ENCODE measurements at places on chromosomes 11 and 22.

DNA sequence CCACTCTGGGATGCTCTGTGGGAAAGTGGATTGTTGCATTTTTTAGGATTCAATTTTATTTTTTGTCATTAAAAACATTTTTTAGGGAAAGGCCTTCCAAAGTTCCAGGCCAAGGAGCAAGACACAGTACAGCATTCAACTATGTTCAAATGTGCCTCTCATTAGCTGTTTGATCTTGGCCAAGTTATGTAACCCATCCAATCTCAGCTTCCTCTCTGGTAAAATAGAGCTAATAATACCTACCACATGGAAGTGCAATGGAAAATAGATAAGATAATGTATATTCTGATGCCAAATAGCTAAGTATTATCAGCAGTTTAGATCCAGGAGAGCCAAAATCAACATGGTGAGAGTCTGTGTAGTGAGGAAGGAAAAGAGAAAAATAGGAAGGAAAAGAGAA, 220.3 kb upstream of the SESN3 start:
- no peak for DNase-seq

DNA sequence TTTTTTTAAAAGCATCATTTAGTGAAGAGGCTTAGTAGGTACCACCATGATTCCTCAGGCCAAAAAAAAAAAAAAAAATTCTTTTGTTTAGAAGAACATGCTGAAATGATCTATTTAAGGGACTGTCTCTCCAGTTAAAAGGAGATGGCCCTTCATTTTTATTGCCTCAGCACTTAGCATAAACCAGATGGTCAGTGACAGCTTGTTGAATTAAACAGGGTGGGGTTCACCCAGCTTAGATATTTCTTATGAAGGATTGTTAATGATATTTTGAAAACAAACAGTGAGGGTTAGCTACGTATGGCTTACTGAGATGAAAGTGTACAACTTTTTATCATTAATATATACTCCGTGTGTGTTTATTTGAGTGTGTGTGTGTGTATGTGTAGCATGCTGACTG, 203.7 kb downstream of the FAM181B start:
- no peak for DNase-seq

GRCh38 chr11:48049036-48049435, 68.7 kb downstream of the PTPRJ start:
- DNase-seq = peak; percentile 36

GRCh38 chr11:108167624-108168023, 46.3 kb downstream of the ACAT1 start:
- no peak for DNase-seq

DNA sequence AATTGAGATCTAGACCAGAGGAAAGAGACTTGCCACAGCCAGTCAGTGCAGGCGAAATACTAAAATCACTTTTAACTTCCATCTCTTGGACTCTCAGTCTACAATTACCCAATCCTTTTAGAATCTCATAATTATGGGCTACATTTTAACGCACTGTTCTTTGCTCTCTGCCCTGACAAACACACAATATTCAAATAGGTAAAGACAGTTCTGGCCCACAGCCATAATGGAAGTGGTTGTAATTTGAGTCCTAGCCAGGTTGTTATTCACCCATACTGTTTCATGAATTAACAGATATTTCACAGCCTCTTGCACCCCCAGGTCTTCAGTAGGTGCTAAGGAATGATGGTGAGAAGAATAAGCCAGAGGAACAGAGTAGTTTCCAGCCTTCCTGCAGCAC, 830 bp downstream of the C11orf97 start:
- no peak for DNase-seq

- DNase-seq = no peak
Observed at GRCh38 chr11:24560324-24560723, 63.5 kb downstream of the LUZP2 start.

- no peak for DNase-seq
Observed at GRCh38 chr11:74909385-74909784, 39.5 kb downstream of the XRRA1 start.

DNA sequence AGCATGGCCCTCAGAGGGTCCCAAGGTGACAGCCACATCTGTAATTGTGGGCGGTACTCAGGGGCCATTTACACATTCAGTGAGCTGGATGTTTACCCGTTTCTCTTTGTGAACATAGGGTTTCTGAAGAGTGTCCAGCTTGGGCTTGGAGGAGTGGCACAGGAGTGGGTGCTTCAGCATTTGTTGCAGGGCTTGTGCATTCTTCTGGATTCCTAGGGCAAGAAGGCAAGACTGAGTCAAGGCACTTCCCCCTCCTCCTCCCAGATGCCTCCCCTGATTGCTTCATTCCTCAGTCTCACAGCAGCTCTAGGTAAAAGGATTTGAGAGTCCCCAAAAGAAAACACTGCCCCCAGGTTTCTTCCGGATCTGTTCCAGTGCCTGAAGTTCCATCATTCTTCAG, 95.4 kb downstream of the RNF169 start:
- DNase-seq = no peak

- DNase-seq = peak; percentile 67
Observed at GRCh38 chr11:119483341-119483880, 60.4 kb upstream of the THY1 start.

DNA sequence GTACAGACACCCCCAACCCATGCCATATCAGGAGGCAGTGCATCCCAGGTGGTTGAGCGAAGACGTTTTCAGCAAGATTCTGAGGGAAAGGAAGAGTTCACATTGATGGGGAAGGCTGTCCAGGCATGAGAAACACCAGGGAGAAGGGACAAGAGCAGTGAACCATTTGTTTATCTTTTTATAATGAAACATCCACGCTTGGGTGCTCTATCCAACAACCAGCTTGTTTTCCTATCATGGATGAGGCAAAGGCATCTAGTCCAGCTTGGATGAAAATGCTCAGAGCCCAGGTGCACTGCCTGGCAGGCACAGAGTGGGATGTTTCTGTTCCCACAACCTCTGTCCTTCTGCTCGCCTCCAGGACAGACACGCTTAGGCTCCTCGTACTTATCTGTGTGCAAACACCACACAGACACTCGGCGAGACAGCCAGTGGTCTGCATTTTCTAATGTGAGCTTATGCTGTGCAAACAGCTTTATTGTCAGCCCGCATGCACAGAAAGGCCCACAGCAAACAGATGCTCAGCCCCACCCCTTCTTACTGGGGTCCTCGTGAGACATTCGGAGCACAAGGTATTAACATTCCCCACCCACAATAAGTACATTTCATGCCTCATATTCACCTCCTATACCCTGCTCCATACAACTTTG, 45.4 kb upstream of the NTM start:
- no peak for DNase-seq

GRCh38 chr11:130865774-130866114, 50.5 kb downstream of the SNX19 start:
- no peak for DNase-seq

GRCh38 chr22:24247011-24247507, 2.2 kb upstream of the GGT5 start:
- DNase-seq = no peak

DNA sequence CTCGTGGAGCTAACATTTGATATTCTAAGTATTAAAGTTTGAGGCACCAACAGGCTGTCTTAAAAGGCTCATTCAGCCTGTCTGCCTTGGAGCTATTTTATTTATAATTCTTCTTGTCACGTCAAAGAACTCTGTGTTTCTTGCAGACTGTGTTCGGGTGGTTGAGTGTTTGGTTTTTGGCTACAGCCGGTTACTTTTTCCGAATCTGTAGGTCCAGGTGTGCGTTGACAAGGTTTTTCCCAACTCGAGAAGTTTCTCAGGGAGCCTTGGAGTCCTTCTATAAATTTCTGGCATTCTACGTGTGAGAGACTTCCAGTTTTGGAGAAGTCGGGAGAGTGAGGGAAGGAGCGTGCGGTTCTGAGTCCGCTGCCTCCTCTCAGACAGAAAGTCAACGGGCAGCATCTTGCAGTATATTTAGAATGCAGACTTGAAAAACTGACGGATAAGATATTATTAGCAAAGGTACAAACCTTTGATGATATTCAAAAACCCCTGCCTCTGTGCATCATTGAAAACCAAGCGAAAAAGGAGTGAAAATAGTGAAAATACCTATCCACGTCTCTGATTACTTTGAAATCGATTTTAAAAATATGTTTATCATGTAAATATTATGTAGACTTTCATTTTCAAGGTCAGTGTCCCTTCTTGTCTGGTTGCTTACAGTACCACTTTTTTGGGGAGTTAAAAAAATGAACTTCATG, 85.2 kb upstream of the PPARA start:
- peak; percentile 15 for DNase-seq

GRCh38 chr22:19122752-19123492, 710 bp upstream of the DGCR2 start:
- no peak for DNase-seq

DNA sequence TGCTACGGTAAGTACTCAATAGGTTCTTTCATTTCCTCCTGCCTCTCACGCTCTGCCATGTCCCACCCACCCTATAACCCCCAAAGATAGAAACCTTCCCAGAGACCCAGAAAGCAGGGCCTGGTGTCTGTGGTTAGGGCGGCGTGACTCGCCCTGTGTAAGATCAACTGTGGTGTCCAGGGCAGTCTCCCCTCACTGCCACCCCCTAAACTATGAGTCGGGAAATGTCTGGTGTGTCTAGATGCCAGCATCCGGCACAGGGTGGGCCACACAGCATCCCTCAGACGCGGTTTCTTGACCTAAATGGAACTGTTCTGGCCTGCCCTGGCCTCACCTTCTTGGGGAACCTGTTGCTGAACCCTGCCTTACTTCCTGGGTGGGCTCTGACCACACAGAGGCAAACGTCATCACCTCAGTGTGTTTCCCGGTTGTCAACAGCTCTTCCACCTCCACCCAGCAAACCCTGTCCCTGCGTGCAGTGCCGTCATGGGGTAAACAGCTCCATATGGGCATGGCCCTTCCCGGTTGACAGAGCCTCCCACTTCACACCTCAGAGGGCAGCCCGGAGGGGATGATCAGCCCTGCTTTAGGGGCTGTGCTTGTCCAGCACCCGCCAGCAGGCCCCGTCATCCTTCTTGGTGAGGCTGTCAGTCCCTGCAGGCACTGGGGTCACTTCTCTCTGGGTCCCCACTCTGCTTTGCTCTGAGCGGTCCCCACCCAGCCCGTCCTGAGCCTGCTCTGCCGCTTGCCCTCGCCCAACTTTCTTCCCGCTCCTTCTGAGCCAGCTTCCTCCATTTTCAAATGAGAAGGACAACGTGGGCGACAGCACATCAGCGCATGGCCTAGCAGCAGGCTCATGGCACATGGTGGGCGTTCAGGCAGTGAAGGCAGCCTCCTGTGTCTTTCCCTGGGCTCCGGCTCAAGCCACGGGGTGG, 6.0 kb downstream of the WNT11 start:
- no peak for DNase-seq

DNA sequence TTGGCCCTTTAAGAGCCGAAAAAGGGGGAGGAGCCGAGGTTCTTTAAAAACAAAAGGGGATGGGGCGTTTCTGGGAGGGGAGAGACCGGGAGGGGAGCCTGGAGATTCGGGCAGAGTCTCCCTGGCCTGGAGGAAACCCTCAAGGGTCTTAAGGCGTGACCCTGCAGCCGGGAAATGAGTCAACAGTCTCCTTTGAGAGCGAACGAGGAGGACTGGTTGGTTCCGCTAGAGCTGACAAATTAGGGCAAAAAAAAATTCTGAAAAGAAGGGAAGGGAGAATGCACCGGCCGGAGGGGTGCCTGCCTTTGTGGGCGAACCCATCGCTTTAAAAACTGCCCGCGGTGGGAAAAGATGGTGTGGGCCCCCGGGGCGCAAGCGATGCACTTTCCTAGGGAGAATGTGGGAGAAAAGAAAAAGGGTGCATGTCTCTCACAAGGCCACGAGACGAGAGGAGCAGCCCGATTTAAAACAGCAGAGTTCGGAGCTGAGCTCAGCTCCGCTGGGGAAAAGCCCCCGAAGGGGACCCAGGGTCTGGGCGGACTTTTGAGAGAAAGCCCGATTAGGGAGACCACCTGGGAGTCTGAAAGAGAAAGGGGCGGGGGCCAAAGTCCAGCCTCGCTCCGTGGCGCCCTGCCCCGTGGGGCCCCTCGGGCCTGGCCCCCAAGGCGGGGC, 874 bp downstream of the ZFTA start:
- DNase-seq = peak; percentile 79

- DNase-seq = no peak
Observed at GRCh38 chr22:34129691-34130486, 209.6 kb upstream of the LARGE1 start.

GRCh38 chr11:35944503-35945136, 758 bp downstream of the LDLRAD3 start:
- no peak for DNase-seq

DNA sequence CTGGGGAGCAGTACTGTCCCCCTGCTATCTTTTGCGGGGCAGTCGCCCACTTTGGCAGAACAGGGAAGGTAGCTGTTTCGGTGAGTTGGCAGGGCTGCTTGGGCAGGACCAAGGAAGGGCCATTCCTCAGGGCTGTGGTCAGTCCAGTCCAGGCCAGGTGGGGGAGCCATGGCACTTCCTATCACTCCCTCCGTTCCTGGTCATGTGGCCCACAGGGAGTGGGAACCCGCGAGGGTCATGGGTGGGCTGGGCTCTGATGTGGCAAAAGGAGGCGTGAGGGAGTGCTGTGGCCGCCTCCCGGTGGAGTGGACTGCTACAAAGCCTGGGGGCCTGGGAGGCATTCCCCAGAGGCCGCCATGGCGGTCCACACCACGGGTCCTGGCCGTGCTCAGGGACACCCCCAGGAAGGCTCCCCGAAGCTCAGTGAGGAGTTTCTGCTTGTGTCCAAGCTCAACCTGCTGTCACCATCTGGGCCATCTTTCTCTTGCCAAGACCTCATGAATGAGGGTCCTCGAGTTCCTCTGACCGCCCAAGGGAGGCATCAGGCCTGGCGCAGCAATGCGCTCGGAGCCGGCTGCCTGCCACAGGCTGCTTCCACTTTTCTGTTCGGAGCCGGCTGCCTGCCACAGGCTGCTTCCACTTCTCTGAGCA, 11.9 kb downstream of the CHID1 start:
- DNase-seq = no peak

DNA sequence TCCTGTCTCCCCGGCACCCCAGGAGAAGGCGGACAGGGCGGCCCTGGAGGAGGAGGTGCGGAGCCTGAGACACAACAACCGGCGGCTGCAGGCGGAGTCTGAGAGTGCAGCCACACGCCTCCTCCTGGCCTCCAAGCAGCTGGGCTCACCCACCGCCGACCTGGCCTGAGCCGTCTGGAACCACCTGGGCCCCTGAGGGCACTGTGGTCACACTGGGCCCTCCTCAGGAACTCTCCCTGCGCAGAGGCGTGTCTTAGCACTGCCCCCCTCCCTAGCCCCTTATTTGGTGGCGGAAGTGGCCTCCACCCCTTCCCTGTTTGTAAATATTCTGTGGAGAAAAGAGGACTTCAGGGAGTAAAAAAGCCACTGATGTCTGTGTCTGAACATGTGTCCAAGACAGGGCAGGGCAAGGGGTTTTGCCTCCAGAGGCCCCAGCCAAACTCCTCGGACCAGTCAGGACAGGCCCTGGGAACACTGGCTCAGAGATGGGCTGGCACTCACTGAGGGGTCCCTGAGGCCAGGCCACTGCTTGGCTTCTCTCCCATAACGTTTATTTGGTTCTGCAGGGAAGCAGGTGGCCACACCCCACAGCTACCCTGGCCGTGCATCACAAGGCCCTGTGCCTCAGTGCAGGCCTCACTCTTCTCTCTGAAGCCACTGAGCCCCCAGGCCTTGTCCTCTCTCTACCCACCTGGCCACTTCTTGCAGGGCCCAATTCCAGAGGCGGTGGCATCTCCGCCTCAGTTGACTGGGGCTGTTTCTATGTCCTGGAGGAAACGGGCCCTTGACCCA, 12.0 kb downstream of the RELA start:
- DNase-seq = peak; percentile 79

- no peak for DNase-seq
Observed at GRCh38 chr22:27540656-27541396, 260.7 kb downstream of the MN1 start.

- DNase-seq = no peak
Observed at GRCh38 chr11:69965821-69966582, 112.1 kb upstream of the ANO1 start.
